ENCODE measurements at places on chromosomes 16 and 17. TPM values are rescaled to one million over a fixed set of nuclear protein-coding genes. Genes with fewer than 3 reads are reported as not detected.

TSNAXIP1 gene
- 4.5 TPM for total RNA-seq

TTYH2 gene
- 14.7 TPM for total RNA-seq

MPO gene
- total RNA-seq, result 1.2 TPM

GAST gene
- total RNA-seq, result not detected

MIS12 gene
- 24.5 TPM for total RNA-seq

ARHGAP23 gene
- total RNA-seq, result 31.4 TPM

NACA2 gene
- total RNA-seq, result not detected

KSR1 gene
- total RNA-seq, result 12.6 TPM

GSG1L gene
- total RNA-seq, result 5.3 TPM

TBC1D28 gene
- total RNA-seq, result under 0.01 TPM

ODAD4 gene
- 3.3 TPM for total RNA-seq

KCNH4 gene
- 0.41 TPM for total RNA-seq

CDR2L gene
- 3.3 TPM for total RNA-seq

PPM1E gene
- 51.4 TPM for total RNA-seq

RAB34 gene
- total RNA-seq, result 12.2 TPM

KRT33B gene
- total RNA-seq, result not detected

VWA3A gene
- total RNA-seq, result 2.4 TPM

GPR139 gene
- 2.4 TPM for total RNA-seq

TEN1 gene
- total RNA-seq, result 4.9 TPM

ABCC6 gene
- 0.41 TPM for total RNA-seq

KRT27 gene
- not detected for total RNA-seq

AXIN2 gene
- 39.5 TPM for total RNA-seq

NGFR gene
- 3.3 TPM for total RNA-seq

TBC1D16 gene
- 16.3 TPM for total RNA-seq

TBC1D3E gene
- 0.41 TPM for total RNA-seq

ITGAL gene
- total RNA-seq, result 0.82 TPM

HOXB7 gene
- total RNA-seq, result not detected

SLC6A2 gene
- under 0.01 TPM for total RNA-seq

METRN gene
- total RNA-seq, result 23.6 TPM

TRAPPC1 gene
- total RNA-seq, result 14.3 TPM

KRT37 gene
- not detected for total RNA-seq

GRAP gene
- 1.6 TPM for total RNA-seq

NPIPB6 gene
- 0.82 TPM for total RNA-seq

SLC38A8 gene
- not detected for total RNA-seq

PROCA1 gene
- total RNA-seq, result 2.9 TPM

SULT1A1 gene
- 5.7 TPM for total RNA-seq

GRIN2C gene
- 1.2 TPM for total RNA-seq

CX3CL1 gene
- total RNA-seq, result 4.9 TPM

UMOD gene
- total RNA-seq, result not detected

SARM1 gene
- total RNA-seq, result 18.3 TPM

CALB2 gene
- total RNA-seq, result 19.2 TPM

OR4D1 gene
- under 0.01 TPM for total RNA-seq

CAMTA2 gene
- 3.3 TPM for total RNA-seq

SEPTIN12 gene
- total RNA-seq, result not detected

NXPH3 gene
- 7.7 TPM for total RNA-seq

HBZ gene
- total RNA-seq, result not detected

GTF3C1 gene
- total RNA-seq, result 77.9 TPM

MILR1 gene
- 0.82 TPM for total RNA-seq

TEKT5 gene
- 1.6 TPM for total RNA-seq

ASGR2 gene
- total RNA-seq, result not detected

SLFN12 gene
- 2.0 TPM for total RNA-seq

SETD6 gene
- total RNA-seq, result 15.9 TPM

GPR179 gene
- 1.2 TPM for total RNA-seq

PSKH1 gene
- 6.5 TPM for total RNA-seq

HEXD gene
- total RNA-seq, result 14.3 TPM

LRRC36 gene
- 2.4 TPM for total RNA-seq

CHRNE gene
- 0.82 TPM for total RNA-seq
